AG04449 (cell line): ENCODE measurements at places on chromosomes 7 and 10.

GRCh38 chr7:133776266-133776665 lies 350.9 kb upstream of the LRGUK start:
- no peak for DNase-seq

DNA sequence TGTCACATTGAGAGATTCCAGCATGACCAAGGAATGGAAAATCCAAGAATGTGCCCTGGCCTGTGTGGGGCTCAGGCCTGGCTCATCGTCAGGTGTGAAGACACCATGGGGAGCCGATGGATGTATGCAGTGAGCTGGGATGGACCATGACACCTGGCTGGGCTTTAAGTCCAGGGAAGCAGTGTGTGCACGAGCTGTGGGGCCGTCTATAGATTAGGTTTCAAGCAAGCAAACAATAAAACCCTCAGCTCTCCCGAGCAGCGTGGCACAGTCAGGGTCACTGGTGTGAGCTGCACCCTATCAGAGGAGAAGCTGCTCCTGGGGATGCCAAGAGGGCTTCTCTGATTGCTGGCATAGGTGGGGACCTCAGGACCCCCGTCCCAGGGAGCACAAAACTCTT lies 50.5 kb upstream of the DLG5 start:
- no peak for DNase-seq

DNA sequence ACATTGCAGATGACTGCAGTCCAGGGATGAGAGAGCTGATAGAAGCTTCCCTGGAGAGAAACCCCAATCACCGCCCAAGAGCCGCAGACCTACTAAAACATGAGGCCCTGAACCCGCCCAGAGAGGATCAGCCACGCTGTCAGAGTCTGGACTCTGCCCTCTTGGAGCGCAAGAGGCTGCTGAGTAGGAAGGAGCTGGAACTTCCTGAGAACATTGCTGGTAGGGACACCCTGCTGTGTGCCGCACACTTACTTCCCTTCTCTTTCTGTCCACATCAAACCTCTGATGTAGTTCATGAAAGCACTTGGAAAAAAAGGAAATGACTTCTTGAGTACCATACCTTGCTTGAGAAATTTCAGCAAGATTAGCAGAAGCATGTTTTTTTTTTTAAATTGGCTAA lies 25.3 kb downstream of the MAP3K8 start:
- DNase-seq = no peak

GRCh38 chr7:121372376-121373010 lies 23.6 kb downstream of the FAM3C start:
- DNase-seq = no peak

DNA sequence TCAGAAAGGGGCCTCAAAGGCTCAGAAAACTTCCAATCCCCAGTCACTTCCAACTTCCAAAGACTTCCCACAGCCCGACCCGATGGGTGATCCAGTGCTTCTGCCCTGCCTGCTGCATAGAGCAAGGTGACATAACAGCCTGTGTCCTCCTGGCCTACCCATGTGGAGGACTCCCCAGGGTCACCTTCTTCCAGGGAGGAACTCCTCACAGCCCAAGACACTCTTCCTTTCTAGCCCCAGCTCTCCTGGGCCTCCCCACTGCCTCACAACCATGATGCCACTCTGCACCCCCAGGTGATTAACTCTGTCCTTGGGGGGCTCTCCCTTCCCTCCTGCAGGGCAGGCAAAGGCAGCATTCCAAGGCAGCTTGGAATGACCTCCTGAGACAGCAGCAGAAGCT lies 158.4 kb upstream of the PDE1C start:
- DNase-seq = no peak
